ENCODE measurements at places on chromosomes 13 and 19.

DNA sequence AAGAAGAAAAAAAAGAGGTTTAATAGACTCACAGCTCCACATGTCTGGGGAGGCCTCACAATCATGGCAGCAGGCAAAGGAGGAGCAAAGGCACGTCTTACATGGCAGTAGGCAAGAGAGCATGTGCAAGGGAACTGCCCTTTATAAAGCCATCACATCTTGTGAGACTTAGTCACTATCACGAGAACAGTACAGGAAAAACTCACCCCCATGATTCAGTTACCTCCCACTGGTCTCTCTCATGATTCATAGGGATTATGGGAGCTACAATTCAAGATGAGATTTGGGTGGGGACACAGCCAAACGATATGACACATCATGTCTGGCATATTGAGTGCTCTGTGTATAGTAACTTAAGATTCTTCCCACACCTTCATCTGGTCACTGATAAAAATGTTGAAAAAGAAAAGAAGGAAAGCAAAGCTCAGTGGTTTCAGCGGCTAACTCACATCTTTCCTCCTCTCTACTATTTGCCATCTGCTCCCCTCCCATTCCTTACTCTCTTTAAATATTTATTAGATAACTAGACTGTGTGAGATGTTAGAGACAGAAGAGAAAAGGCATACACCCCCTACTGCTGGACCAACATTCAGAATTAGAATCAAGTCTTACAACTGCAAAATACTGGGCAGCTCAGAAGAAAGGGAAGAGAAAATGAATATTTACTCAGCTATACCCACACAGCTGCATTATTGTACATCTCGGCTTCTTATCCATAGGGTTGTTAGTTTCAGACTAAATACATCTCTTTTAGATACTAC is 60.1 kb upstream of the AKAP11 start:
- no peak for DNase-seq

DNA sequence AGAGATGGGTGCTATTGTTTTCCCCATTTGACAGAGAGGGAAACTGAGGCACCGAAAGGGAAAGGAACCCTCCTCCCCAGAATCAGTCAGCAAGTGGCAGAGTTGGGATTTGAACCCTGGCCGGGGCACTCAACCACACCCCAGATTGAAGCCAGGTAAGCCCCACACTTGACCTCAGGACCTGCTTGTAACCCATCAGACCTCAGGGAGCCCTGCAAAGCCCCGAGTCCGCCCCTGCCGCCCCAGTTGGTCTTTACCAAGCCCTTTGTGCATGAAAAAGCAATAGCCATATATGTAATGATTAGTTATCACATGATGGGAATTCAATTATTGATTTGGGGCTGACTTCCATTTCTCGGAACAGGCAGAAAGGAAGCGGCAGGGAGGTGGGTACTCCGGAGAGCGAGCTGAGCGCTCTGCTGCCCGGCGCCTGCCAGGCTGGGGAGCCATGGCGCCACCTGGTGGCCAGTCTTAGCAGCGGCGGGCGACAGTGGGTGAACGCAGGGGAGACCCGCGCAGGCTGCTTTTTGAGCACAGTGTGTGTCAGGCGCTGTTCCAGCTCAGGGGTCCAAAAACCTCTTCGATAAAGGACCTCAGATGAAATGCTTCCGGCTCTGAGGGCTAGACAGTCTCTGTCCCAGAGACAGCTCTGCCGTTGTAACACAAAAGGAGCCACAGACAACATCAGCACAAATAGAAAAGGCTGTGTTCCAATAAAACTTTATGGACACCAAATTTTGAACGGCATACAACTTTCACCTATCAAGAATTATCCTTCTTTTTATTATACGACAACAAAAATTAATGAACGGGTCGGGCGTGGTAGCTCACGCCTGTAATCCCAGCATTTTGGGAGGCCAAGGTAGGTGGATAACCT is 82.9 kb upstream of the CACNA1A start:
- peak; percentile 85 for DNase-seq

DNA sequence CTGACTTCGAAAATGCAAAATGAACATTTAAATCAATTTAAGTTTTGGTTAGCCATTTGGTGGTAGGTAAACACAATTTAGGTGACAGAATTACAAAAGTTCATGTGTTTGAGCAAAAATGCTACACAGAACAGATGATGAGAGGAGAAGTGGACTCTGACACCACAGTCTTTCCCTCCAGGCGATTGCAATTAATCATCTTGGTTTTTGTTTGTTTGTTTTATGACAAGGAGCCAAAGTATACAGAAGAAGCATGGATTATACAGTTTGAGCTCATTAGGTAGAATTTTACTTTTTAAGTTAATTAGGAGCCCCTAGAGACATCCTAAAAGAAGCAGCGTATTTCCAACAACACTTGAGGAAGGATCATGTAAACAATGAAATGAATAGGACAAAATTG is 49.3 kb upstream of the FREM2 start:
- DNase-seq: no peak

DNA sequence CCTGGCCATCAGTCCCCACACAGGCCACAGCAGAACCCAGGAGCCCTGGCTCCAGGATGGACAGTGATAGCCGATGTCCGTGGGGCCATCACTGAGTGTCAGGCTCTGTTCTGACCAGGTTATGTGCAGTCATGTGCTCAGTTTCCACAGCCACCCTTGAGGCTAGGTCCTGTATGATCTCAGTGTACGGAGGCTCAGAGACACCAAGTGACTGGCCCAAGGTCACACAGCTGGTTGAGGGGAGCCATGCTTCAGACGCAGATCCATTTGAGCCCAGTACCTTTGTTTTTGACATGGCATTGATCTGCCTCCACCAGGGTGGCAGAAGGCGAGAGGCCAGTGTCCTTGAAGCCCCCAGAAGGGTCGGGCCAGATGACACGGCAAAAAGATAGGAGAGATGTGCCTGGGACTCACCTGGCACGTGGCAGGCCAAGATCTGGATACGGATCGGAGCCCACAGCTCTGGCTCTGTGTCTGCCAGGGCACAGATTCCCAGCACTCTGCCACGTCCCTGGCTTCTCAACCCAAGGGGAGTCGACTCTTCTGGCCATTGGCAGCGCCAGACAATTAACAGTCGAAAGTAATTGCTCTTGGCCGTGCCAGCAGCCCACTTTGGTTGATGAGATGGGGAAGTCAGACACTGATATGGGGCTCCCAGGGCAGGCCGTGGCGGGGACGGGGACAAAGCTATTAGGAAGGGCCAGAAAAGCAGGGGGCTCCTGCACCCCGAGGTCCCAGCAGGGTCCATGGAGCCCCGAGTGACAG is 15.6 kb downstream of the EVI5L start:
- DNase-seq: no peak

- no peak for DNase-seq
Observed at GRCh38 chr13:38542601-38543000, 144.3 kb upstream of the FREM2 start.

DNA sequence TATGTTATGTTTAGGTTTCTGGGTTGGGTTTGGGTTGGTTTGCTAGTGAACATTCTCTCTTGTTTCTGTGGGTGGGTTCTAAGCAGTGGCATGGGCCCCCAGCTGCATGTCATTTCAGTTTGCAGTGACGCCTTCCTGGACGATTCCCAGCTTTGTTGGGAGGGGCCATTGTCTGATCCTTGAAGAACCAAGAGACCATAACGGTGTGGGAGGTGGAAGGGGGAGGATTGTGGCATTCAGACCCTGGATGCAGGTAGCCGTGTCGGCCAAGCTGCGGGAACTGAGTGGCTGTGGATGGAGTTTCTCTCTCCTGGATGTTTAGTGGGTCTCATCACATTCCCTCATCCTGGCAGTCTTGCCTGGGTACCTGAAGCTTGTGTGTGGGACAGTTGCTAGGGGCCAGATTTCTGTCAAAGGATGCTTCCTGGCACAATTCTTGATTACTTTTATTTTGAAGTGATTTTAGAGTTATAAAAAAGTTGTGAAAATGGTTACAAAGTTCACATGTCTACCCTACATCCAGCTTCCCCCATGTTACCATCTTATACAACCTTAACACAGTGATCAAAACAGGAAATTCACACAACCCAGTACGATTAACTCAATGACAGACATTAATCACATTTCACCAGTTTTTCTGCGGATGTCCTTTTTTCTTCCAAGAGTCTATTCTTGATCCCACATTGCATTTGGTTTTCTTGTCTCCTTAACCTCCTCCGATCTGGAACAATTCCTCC is 123.8 kb downstream of the SIPA1L3 start:
- no peak for DNase-seq

- no peak for DNase-seq
Observed at GRCh38 chr19:2814426-2814825, 5.2 kb upstream of the ZNF554 start.

Data from stimulated activated CD4-positive, alpha-beta T cell treated with anti-CD3 and anti-CD28 coated beads, Interleukin-4, amount 100 ng/mL, for 1 hour (primary cell).